ENCODE measurements at places on chromosomes 7 and 10.

GRCh38 chr10:95211606-95212279 is 17.7 kb downstream of the ACSM6 start:
- DNase-seq = no peak

DNA sequence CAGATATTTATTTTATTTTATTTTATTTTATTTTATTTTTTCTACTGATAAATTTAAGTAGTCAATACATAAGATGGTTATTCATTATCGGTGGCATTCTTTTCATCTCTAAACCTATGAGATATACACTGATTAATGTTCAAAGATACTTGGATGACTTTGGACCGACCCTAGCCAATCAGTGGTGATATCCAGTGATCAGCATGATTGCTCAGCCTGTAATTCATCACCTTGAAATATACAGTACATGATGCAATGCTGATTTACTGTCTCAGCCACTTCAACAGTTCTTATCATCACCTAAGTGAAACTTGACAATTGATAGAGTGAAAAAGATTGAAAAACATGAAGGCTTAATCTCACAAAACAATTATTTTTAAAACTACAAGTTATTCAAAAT is 1651.0 kb downstream of the REEP3 start:
- no peak for DNase-seq

- peak; percentile 70 for DNase-seq
These were observed 60.6 kb upstream of the DNAAF5 start for GRCh38 chr7:665736-666453.

DNA sequence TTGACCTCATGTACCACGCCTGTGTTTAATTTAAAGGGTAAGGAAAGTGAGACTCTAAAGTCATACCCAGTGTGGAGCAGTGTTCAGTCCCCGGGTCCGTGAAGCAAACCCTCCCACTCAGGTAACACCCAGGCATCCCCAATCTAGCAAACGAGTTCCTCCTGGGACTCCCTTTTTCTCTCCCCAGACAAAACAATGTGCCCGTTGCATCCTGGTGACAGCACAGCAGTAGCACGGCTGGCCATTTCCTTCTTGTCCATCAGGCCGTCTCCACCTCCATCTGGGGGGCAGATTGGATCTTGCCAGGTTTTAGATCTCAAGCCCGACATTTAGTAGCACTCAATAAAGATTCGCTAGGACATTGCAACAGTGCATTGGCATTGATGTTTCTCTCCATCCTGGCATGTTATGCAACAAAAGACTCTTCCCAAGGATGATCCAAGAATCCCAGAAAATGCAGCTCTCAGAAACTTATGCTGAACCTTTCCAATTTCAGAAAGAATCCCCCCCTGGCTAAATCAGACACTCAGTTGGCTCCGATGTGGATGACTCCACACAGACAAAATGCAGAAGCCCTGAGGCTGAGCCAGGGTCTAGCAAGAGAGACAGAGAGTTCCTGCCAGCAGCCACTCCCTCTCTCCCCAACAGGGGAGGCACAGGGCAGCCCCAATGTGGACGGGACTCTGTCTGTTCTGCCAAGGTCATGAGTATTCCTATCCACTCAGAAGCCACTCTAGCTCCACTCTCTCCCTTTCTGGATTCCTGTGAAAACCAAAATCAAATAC is 274.5 kb upstream of the MGMT start:
- peak; percentile 28 for DNase-seq

DNA sequence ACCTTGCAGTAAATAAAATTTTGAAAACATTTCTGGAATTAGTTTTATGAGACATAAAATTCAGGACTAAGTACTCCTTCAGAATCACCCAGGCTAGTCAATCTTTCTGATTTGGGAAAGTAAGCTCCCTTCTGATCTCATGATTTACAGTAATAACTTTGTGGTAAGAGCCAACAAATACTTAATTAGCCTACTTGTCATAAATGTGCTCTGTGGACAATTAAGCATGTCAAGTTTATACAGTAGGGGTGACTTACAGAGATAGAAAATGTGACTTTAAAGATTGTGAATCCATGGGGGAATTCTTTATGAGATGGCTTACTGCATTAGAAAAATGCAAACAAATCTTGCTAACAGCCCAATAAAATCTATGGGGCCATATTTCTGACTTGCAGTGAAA is 616.9 kb upstream of the GHITM start:
- DNase-seq = no peak

GRCh38 chr7:101633511-101633910 is 4.4 kb upstream of the MYL10 start:
- no peak for DNase-seq

DNA sequence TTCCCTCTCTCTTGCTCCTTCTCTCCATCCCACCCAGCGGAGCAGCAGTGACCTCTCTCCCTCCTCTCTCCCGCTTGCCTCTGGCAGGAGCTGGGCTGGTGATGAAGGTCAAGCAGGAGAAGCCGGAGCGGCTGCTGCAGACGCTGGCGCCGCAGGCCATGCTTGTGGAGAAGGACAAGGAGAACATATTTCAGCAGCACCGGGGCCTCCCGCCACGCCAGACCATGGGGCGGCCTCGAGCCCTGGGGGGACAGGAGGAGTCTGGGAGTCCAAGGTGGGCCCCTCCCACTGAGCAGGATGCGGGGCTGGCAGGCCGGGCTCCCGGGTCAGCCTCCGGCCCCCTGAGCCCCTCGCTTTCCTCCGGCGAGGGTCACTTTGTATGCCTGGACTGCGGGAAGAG is 17.3 kb downstream of the ZNF775 start:
- peak; percentile 35 for DNase-seq

GRCh38 chr10:58513188-58514110 is 777 bp downstream of the BICC1 start:
- DNase-seq = peak; percentile 84

- DNase-seq = no peak
These were observed 6.5 kb upstream of the CPED1 start for GRCh38 chr7:120981888-120982615.

DNA sequence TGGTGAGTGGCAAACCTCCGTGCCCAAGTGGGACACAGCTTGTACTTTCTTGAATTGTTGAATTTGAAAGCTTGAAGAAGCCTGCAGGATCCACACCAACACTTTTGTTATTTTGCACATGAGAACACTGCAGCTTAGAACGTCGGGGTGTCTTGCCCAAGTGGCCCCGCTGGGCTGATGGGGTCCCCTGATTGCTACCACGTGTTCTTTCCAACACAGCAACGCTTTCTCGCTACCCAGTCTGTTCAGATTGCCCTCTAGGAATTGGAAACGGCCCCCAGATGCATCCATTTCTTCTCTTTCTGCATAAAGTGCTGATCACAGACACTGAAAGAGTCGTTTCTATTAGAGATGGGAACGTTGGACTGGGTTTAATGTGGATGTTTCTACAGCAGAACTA is 268.5 kb downstream of the ADARB2 start:
- no peak for DNase-seq

- no peak for DNase-seq
These were observed 1.1 kb downstream of the SNX13 start for GRCh38 chr7:17939211-17939605.

DNA sequence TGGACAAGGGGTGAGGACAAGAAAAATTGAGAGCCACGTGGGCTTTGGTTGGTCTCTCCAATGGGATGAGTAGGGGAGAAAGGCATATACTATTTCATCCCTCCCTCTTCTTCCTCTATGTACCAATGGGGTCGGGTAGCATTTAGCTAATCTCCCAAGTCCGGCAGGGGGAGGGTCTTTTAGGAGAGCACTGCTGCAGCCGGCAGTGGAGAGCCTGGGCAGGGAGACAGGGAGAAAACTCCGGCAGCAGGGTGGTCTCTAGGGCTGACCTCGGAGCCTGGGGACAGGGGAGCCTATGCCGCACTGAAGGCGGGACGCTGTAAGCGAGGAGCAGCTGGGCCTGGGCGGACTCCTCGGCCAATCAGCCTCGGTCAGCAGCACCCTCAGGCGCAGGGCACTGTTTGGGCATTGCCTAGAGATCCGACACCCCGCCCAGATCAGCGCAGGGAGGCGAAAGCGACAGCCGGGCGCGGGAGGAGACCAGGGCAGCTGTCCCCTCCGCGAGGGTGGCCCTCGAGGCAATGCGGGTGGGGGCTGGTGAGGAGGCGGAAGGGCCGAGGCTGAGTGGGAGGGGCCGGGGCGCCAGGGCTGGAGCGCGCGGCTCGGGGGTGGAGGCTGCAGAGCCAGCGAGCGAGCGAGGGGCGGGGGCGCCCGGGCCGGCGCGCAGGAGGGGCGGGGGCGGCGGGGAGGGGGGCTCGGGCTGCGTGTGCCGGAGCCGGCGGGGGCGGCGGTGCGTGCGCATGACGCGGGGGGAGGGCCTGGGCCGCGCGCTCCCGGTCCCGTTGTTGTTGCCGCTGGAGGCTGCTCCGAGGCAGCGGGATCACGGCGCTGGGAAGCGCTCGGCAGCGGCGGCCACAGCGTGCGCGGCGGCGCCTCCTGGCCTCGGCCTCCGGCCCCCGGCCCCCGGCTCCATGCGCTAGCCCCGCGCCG is at the start of gene AGAP3:
TSS of gene AGAP3 (plus strand) at position 785 of the 930 bp plus-strand sequence. CDS start 267 bp downstream, outside the sequence.
- peak; percentile 87 for DNase-seq

GRCh38 chr7:81926-82756 is 110.2 kb upstream of the FAM20C start:
- no peak for DNase-seq

GRCh38 chr10:61078542-61079275 is 134.7 kb upstream of the RHOBTB1 start:
- peak; percentile 18 for DNase-seq

GRCh38 chr10:103227416-103227815 is 18.3 kb upstream of the RPEL1 start:
- DNase-seq = no peak

DNA sequence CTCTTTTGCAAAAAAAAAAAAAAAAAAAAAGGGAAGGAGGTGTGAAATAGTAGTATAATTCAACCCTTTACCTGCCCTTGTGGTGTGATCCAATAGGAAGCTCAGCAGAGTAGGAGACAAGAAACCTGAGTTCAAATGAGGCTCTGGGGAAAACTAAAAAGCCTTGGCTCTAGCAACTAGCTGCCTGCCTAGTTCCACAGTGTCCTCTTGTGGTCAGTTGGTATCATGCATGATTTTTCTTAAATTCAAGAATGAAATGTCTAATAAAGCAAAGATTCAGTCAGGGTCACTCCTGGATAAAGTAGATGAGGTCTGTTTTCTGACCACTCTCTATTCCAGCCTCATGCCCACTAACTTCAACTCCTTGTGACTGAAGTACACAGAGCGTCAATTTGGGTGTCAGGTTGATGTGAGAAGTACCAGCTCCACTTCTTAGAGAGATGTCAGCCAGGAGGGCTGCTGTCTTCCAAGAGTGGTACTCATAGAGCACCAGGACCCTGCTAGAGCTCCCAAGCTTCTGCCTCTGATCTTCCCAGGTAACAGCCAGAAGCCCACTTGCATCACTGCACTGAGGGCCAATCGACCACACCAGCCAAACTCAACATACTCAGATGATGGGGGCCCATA is 10.5 kb downstream of the LSM5 start:
- DNase-seq = no peak

GRCh38 chr7:83677180-83677866 is 28.4 kb upstream of the SEMA3E start:
- DNase-seq = no peak

DNA sequence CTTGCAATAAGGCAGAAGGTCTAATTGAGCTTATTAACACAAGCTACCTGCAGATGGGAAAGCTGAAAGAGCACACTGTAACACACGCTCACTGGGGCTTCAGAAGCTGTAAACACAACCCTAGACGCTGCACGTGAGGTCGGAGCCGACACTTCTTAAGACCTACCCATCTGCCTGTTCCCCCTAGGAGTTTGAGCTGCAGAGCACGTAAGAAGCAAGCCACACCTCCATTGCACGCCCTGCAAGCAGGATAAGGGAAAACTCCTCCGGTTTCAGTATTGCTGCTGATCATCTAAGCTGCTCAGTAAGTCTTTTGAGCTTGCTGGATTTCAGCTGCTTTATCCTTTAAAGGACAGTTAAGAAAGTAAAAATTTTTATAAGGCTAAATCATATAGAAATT is 244.0 kb upstream of the ZWINT start:
- DNase-seq = peak; percentile 17

GRCh38 chr10:24177636-24178035 is 31.3 kb upstream of the KIAA1217 start:
- DNase-seq = no peak

- DNase-seq = no peak
These were observed 62.6 kb upstream of the EN2 start for GRCh38 chr7:155395176-155395797.

DNA sequence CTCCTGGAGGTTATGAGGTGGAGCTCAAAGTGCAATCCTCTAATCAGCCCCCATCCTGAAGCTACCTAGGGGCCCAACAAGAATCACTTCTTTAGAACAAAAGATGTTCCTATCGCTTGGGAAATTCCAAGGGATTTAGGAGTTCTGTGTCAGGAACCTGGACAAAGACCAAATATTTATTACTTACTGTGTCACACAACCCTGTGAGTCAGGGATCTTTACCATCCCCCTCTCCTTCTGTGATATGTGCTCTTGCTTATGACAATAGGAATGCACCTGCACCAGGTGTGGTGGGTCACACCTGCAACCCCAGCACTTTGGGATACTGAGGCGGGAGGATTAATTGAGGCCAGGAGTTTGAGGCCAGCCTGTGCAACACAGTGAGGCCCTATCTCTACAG is 485.8 kb downstream of the PLXDC2 start:
- no peak for DNase-seq

DNA sequence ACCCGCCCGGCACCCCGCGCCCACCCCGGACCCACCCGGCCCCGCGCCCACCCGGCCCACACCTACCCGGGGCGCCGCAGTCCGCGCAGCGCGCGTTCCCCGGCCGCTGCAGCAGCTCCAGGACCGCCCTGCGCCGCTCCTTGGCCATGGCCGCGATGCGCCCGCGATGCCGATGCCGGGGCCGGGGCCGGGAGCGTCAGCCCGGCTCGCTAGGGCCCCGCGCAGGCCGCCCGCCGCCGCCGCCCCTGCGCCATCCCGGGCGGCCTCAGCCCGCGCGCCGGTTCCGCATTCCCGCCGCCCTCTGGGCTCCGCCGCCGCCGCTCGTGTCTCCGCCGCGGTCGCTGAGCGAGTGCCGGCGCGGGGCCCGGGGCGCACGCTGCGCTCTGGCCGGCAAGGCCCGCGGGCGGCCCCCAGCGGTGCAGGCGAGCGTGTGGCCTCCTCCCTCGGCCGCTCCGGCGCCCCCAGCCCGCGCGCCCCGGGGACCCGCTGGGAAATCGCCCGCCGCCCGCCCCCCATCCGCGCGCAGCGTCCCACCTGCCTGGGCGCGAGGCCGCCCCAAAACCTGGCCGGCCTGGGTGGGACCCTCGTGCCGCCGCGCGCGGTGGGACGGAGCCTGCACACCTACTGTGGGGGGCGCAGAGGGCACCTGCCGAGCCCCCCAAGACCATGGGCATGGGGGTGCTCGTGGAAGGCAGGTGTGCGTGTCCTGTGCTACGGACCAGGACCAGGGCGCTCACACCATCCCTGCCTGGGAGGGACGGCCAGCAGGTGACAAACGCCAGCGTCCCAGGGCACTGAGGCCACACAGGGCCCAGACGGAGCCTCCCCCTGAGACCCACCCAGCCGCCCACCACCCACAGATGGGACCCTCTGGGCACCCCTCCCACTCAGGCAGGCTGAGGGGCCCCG is at the start of gene ADAP1:
TSS of gene ADAP1 (minus strand) at position 351 of the 909 bp plus-strand sequence. CDS start at position 148, 203 bp downstream.
- DNase-seq = no peak
